ENCODE measurements at places on chromosomes 7 and 10.

DNA sequence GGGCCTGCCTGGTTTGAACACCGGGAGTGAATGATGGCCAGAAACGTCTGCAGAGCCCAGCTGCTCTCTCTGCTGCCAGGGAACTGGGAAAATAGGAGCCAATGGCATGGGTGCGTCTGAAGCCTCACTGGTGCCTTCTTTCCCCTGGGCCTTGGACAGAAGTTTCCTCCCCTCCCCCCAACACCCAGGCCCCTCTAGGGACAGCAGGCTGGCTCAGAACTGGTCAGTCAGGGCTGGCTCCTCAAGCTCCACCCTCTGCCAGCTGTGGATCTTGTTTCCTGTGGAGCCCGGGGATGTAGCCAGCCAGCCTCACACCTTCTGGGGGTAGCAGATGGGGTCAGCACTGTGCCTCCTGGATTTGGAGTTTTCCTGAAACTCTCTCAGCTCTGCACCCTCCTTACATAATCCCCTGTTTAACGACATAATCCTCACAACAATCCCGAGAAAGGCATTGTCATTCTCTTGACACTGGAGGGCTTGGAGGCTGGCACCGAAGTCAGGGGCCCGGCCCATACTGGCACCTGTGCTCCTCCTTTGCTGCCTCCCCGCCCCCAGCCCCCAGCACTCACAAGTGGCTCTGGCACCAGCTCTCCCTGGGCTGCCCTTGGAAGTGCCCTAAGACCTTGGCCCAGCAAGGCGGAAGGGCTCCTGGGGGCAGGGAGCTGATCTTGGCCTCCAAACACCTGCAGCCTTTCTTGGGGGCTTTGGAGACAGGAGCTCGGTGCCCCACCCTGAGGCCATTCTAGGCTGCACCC is 5.7 kb downstream of the LDB3 start:
- DNase-seq: no peak

- DNase-seq: no peak
Observed at GRCh38 chr10:14476641-14477407, 146.1 kb upstream of the FRMD4A start.

GRCh38 chr10:89845541-89846280 is 144.3 kb downstream of the KIF20B start:
- DNase-seq: no peak

DNA sequence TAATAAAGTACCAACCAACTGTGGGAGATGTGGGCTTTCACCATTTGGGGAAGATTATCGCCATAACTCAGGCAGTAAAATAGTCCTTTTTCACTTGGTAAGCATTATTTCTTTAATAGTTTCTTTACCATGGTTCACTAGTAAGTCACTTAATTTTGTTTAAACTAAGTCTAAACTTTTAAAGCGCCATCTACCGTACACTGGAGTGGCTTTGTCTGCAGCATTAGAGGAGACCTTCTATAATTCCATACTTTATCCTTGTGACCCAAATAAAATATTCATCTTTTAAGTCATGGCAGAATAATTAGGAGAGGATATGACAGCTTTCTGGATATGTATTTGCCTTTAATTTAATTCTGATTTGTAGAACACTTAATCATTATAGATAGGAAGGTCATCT is 468.0 kb downstream of the MAGI2 start:
- DNase-seq: no peak

GRCh38 chr7:84297616-84298015 is 103.0 kb upstream of the SEMA3A start:
- no peak for DNase-seq

- no peak for DNase-seq
Observed at GRCh38 chr10:53570221-53570620, 797.6 kb upstream of the MBL2 start.

GRCh38 chr7:134795231-134795630 is 15.8 kb downstream of the CALD1 start:
- DNase-seq: no peak

GRCh38 chr10:14173391-14173705 is 157.4 kb downstream of the FRMD4A start:
- no peak for DNase-seq

- DNase-seq: peak; percentile 0
Observed at GRCh38 chr7:83306502-83306901, 143.8 kb upstream of the PCLO start.

GRCh38 chr10:23419655-23420329 is 19.1 kb upstream of the OTUD1 start:
- DNase-seq: no peak

DNA sequence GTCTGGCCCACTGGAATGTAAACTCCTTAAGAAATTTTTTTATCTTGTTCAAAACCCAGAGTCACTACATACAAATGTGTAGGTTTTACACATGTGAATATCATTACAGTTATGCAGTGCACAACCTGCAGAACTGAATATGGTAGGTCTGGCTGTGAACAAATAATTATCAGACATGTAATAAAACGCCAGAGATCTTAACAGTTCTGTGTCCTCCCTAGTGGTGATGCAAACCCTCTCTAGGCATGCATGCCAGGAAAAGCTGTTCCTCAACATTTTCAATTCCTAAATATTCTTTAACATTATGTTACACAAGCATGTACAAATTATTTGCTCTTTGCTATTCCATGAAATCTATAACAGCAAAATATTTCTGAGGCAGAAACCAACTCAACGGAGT is 124.6 kb downstream of the IMMP2L start:
- DNase-seq: no peak

GRCh38 chr7:15495170-15495569 is 66.6 kb downstream of the AGMO start:
- no peak for DNase-seq

GRCh38 chr10:125591886-125592285 is 91.1 kb downstream of the TEX36 start:
- DNase-seq: no peak

DNA sequence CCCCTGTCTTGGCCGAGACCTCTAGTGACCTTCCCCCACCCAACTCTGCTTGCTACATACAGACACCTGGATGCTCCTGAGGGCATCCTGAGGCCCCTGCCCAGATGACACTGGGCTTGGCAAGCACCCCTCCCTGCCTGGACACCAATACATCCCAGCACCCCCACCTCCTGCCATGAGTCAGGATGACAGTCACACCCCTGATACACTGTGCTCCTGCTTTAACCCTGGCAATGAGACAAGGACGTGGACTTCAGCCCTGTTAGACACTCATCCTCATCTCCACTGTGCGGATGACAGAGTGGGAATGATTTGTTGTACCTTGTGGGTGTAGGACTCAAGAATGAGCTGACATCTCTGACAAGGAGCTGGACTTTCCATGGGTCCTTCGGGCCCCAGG is 186.3 kb upstream of the ADCY1 start:
- no peak for DNase-seq

DNA sequence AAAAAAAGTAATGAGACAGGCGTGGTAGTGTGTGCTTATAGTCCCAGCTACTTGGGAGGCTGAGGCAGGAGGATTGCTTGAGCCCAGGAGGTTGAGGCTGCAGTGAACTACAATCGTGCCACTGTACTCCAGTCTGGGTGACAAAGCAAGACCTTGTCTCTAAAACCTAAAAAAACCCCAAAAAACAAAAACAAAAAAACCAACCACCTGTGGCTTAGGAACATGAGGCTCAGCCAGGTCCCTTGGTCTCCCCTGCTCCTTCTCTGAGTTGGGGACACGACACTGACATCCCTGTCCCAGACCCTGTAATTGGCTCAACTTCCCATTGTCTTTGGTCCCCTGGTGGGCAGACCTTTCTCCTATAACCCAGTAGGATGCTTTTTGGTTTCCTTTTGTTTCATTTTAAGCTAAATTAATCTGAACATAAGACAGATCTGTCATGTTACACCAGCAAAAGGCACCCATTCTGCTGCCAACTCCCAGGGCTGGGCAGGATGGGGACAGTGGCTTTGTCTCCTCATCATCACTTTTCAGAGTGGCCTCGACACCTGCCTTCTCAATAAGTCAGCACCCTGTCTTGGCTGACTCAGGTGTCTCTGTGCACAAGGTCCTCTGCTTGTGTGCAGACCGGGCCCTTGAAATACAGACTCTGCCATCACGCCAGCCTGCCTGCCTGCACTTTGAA is 74.4 kb downstream of the MYL10 start:
- no peak for DNase-seq

GRCh38 chr7:49486974-49487829 is 286.2 kb upstream of the VWC2 start:
- DNase-seq: no peak

DNA sequence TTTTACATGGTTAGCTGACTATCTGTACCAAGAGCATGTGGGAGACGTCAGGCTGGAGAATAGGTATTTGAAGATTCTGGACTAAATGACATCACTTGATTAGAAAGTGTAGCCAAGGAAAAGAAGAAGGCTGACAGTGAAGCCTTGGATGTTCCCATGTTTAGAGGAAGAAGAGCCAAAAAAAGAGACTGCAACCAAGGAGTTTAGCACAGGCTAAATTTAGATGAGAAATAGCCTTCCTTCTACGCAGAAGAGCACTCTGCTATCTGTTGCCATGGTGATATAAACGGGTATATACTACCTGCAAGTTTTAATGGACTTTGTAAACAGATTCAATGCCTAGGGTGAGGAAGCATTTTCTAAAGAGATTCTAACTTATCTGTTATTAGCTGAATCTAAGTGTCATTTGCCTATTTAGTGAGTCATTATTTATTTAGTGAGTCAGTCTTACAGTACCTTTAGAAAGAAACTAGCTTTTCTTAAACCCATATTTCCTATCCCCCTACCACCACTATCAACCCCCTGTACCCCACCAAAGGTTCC is 69.8 kb downstream of the CDK6 start:
- no peak for DNase-seq

DNA sequence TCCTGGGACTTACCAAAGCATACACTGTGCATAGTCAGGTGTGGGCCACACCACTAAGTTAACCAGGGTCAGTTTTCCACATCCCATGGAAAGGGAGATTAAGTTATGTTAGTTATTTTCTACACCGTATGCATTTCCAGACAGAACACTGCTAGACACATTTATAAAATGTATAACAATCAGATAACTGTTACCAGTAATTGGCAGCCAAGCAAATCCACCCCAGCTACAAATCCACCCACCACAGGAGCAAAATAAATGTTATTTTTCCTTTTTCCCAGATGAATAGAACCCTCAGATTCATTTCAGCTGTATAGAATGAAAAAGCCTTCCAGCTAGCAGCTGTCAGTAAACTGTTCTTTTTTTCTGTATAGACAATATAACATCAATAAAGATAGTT is 256.9 kb upstream of the FZD1 start:
- no peak for DNase-seq

- DNase-seq: no peak
Observed at GRCh38 chr10:98258683-98259454, 9.1 kb downstream of the LOXL4 start.

DNA sequence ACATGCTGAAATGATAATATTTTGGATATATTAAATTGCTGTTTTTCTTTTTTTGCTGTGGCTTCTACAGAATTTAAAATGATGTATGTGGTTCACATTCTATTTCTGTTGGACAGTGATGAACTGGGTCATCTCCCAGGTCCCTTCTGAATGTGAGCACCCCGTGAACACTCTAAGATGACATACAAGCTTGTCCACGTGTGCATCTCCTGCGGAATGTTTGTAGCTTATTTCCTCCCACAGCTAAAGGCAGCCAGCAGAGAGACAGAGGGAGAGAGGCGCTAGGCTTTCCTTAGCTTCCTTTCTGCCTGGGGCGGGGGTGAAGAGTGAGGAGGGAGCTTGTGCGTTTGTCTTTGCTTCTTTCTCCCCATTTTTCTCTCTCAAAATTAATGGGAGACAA is 219.1 kb downstream of the EMX2 start:
- no peak for DNase-seq

DNA sequence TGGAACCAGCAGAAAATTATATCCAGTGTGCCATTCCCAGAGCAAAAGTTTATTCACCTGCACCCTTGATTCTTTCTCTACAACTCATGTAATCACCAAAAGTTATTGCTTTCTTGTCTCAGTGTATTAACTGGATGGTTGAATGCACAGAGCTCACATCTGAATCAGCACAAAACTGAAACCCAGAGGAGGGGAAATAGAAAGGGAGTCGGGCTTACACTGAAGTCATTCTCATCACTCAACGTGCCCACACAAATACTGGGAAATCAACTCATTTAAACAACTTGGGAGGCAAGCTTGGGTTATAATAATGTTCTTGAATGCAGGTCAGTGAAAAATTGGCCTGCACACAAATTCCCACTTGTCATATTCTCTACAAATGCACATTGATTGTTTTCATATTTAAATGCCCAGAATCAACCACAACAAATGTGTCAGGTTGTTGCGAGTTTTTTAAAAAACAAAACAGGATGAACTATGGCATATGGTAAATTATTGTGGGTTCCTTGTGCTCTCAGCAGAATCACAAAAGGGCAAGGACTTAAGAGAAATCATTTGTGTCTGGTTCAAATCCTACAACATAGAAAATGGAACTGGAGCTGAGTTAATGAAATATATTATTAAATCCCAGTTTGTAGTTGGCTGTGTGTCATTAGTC is 125.9 kb upstream of the NOBOX start:
- DNase-seq: no peak

DNA sequence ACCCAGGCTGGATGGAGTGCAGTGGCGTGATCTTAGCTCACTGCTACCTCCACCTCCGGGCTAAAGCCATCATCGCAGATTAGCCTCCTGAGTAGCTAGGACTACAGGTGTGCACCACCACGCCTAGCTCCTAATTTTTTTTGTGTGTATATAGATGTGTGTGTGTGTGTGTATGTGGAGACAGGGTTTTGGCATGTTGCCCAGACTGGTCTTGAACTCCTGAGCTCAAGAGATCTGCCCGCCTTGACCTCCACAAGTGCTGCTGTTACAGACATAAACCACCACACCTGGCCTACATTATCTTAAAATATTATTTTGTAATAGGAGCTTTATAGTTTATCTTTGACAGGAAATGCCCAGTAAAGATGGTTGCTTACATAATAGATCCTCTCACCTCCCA is 25.0 kb downstream of the FOXP2 start:
- no peak for DNase-seq

DNA sequence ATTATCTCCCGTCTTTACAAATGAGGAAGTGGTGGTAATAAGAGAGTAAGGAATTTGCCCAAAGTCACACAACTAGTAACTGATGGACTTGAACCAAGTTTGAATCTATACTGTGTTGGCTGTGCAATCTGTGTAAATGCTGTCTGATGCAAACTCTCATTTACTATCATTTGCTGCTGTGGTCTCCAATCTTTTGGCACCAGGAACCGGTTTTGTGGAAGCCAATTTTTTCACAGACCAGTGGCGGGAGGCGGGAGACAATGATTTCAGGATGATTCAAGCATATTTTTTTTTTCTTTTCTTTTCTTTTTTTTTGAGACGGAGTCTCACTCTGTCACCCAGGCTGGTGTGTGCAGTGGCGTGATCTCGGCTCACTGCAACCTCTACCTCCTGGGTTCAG is 450.0 kb upstream of the FZD8 start:
- peak; percentile 1 for DNase-seq

- DNase-seq: no peak
Observed at GRCh38 chr7:138316421-138317043, 143.5 kb upstream of the TRIM24 start.

GRCh38 chr7:122311050-122311700 is 6.6 kb upstream of the FEZF1 start:
- peak; percentile 18 for DNase-seq
